DMS79 (cell line): ENCODE measurements at places on chromosomes 1 and 21.

GRCh38 chr1:24992761-24993211, 62.7 kb upstream of the RUNX3 start:
- DNase-seq = no peak

DNA sequence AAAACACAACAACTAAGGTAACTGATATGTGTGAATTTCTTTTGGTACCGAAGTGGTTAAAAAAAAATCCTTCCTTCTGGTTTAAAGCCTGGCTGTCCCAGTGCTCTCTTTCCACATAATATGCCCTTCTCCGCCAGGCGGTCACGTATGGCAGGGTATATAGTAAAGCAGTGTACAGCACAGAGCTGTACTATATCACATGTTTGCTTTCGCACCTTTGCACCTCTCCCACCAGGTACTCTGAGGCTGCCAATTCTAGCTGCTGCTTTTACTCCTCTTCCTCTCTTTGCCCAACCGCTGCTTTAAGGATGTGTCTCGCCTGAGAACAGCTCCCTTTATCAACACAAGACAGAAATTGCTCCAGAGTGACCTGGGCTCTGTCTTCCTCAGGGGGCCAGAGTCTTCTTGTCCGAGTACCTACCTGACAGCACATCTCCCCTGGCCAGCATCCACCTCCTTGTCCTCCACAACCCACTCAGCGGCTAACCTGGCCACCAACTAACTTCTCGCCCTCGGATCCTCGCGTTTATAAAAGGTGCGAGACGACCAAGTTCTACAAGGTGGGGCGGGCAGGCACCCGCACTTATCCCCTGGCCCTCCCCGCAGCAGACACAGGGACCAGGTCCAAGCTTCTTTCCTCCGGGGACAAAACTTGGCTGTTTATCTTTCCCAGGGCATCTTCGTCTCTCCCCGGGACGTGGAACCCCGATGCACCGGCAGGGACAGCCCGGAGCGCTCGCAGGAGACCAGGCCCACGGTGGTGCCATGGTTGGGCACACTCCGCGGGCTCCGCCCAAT, 1.6 kb downstream of the COLGALT2 start:
- DNase-seq = no peak

DNA sequence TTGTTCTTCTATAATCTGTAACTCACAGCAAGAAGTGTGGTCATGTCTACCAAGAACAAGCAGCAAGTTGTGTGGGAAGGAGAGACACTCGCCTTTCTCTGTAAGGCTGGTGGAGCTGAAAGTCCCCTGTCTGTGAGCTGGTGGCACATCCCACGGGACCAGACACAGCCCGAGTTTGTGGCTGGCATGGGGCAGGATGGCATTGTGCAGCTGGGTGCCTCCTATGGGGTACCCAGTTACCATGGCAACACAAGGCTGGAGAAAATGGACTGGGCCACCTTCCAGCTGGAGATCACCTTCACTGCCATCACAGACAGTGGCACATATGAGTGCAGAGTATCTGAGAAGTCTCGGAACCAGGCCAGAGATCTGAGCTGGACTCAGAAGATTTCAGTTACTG, 15.5 kb downstream of the CD101 start:
- DNase-seq = no peak

GRCh38 chr1:67666636-67667035, 18.4 kb upstream of the GADD45A start:
- DNase-seq = no peak

- DNase-seq = no peak
Observed at GRCh38 chr1:83836543-83836942, 162.4 kb downstream of the TTLL7 start.

DNA sequence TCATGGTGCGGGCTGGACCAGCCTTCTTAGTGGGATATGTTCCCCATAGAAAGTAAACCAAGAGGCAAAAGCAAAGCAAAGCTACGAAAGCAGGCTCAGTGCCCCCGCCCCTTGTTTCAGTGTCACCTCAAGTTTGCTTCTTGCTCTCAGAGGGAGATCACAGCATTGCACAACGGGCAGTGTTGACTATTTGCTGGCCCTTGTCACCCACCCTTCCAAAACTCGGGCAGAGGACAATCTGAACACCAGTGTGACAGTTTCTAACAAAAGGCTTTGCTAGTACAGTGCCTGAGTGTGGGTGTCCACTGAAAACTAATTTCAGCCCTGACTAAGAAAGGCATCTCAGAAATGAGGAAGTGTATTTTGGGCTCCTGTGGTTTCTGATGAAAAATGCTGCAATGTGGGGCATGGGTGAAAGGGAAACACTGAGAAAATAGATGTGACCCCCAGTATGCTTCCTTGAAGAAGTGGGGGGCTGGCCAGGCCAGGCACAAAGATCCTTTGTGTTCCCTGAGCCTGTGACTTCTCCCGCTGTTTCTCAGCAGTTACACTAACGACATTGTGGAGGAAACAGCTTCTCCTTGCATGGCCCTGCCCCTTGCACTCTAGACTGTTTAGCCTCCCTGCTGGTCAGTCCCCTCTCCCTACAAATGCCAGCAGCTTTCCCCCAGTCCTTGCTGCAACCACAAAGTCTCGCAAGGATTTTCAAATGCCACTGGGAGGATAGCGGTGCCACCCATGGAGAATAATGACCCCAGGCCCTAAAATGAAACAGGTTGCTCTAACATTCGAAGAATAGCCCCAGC, 33.3 kb upstream of the KCNE1 start:
- no peak for DNase-seq

GRCh38 chr21:26188422-26188821, 17.9 kb upstream of the APP start:
- DNase-seq = no peak

GRCh38 chr21:44407493-44407892, 47.8 kb upstream of the LRRC3 start:
- no peak for DNase-seq

- DNase-seq = no peak
Observed at GRCh38 chr1:196980859-196981258, 3.5 kb downstream of the CFHR5 start.

DNA sequence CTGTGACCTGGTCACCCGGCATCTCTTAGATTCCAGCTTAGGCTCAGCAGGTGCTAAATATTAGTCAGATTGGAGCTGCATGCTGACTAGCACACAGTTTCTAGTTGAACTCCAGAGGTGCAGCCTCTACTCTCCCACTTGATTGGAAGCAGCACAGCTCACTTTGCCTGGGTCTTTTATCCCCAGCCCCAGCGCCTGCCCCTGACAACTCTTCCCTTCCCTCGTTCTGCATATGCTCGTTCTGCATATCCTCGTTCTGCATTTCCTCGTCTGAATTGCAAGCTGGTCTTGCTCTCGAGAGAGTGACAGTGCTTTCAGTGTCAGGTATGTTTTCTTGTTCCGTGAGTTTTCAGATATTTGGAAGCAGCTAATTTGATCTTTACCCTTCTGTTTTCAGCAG, 11.7 kb downstream of the COL18A1 start:
- DNase-seq = no peak

DNA sequence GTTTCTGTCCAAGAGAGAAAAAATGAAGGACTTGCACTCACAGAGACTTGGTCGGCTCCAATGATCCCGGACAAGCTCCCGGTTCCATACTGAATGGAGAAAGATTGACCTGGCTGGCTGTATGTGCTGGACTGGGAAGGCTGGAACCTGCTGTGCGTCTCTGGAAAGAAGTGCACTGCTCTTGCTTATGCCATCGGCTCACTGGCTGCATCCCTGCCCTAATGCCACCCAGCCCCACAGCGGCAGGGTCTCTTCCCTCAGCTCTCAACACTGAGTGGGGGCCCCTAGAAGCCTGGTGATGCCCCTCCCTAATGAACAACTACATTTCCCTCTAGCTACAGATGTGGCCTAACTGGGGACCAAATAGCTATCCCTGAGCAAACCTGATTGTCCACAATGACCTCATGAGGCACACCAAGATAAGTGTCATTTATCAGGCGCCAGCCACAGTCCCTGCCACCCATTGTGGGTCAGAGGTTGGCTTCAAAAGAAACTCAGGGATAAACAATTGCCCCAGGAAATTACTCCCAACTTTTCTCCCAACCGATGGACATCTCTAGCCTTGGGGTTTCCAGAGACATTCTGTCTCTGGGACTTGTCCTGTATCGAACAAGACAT, 2.6 kb downstream of the CTSE start:
- DNase-seq = no peak

GRCh38 chr1:100034470-100034869, 64.7 kb downstream of the SLC35A3 start:
- DNase-seq = no peak

DNA sequence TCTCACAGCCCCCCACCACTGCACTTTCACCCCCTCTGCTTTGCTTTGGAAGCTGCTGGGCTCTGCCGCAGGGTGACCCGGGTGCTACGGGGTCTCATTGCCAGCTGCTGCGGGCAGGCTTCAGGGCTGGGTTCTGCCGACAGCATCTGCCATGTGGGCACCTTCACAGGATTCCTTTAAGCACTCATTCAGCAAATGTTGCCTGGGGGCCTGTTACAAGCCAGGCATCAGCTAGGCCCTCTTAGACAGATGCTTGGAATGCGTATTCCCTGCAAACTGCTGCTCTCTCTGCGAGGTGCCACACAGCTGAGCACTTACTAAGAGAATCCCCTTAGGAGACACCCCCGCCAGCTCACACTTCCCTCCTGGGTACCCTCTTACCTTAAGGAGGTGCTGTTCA, 29.2 kb downstream of the COL16A1 start:
- peak; percentile 63 for DNase-seq

GRCh38 chr21:27450216-27450615, 483.3 kb upstream of the ADAMTS5 start:
- no peak for DNase-seq

- no peak for DNase-seq
Observed at GRCh38 chr1:11078631-11079030, 18.8 kb upstream of the SRM start.

- peak; percentile 9 for DNase-seq
Observed at GRCh38 chr1:63691701-63692425, 82.0 kb upstream of the ROR1 start.

- DNase-seq = no peak
Observed at GRCh38 chr21:42312626-42313104, 2.5 kb downstream of the TFF3 start.

GRCh38 chr1:211520641-211521040, 28.7 kb upstream of the RD3 start:
- no peak for DNase-seq

DNA sequence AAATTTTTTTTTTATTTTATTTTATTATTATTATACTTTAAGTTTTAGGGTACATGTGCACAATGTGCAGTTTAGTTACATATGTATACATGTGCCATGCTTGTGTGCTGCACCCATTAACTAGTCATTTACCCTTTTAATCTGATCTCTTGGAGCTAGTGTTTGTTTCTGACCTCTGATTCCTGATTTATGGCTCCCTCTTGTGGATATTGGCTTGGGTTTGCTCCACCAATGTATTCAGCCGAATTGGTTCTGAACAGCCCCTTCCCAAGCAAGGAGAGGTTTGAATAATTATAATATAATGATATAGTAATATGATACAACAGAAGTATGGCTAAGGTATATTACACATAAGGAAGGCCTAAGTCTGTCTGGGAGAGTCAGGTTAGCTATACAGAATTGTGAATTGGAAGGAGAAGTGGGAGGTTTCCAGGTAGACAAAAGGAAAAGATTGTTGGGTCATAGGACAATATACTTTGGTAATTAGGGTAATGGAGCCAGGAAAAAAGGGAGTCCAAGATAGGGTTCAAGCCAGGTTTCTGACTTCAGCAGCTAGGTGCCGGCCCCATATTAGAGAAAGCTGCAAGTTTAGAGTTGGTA, 53.1 kb upstream of the HMCN1 start:
- DNase-seq = peak; percentile 30

DNA sequence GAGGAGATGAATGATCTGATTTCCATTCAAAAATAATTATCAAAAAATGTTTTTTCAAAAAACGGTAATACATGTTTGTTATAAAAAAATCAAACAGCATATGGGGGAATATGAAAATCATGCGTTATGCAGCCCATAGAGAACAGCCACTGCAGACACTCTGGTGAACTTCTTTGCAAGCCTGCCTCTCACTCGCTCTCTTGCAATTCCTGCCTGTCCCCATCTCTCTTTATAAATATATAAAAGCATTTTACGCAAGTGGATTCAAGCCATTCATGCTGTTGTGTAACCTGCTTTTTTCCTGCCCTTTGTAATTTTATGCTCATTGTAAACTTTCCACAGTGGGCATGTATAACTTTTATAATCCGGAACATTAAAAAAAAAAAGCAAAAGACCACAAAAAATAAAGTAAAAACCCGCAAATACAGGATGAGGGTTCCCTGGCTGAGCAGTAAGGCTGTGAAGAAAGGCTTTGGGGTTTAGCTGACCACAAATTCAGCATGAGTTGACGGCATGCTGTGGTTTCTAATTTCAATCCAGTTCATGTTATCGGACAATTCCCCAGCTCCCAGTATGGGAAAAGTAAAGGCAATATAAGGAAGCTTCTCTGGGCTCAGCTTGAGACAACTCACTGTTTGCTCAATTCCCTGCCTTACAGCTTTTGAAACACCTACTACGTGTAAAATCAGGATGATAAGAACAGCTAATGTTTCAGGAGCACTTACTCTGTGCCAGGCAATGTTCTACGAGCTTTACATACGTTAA, 52.8 kb upstream of the ZBTB40 start:
- no peak for DNase-seq

DNA sequence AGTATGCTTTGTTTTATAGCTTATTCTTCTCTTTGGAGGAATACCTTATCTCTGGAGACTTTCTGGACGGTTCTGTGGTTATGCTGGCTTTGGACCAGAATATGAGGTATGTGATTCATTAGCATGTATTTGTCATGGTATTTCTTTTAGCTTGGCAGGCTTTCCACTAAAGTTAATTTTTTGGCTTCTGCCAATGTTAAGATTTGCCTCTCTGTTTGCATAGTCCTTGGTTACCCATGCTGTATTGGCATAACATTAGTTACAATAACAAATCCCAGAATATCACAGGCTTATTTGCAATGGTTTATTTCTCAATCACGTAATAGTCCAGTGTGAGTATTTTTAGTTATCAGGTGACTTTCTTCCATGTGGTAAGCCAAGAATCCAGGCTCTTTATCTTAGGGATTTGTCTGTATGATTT, 9.7 kb downstream of the ZMPSTE24 start:
- DNase-seq = no peak
